ENCODE measurements at places on chromosomes 6 and 20.

DNA sequence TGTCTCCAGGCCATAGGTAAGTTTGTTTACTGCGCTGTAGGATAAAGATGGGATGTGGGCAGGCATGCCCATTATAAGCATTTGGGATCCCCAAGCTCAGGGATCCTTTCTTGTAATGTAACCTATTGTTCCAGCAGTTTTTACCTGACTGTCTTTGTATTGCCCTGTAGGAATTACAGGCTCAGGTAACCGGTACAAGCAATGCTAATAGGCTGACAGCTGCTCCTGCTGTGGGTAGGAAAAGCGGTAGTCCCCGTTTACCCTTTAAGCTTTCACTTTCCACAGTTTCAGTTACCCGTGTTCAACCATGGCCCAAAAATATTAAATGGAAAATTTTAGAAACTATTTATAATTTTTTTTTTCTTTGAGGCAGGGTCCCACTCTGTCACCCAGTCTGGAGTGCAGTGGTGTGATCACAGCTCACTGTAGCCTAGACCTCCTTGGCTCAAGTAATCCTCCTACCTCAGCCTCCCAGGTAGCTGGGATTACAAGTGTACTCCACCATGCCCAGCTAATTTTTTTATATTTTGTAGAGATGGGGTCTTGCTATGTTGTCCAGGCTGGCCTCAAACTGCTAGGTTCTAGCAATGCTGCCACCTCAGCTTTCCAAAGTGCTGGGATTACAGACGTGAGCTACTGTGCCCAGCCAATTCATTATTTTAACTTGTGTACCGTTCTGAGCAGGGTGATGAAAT lies 108.6 kb downstream of the CDYL start:
- DNase-seq: peak; percentile 24

- peak; percentile 31 for DNase-seq
Observed at GRCh38 chr6:153511896-153512496, 380.9 kb upstream of the RGS17 start.

GRCh38 chr6:3305831-3306230 lies 47.1 kb downstream of the PSMG4 start:
- DNase-seq: no peak

DNA sequence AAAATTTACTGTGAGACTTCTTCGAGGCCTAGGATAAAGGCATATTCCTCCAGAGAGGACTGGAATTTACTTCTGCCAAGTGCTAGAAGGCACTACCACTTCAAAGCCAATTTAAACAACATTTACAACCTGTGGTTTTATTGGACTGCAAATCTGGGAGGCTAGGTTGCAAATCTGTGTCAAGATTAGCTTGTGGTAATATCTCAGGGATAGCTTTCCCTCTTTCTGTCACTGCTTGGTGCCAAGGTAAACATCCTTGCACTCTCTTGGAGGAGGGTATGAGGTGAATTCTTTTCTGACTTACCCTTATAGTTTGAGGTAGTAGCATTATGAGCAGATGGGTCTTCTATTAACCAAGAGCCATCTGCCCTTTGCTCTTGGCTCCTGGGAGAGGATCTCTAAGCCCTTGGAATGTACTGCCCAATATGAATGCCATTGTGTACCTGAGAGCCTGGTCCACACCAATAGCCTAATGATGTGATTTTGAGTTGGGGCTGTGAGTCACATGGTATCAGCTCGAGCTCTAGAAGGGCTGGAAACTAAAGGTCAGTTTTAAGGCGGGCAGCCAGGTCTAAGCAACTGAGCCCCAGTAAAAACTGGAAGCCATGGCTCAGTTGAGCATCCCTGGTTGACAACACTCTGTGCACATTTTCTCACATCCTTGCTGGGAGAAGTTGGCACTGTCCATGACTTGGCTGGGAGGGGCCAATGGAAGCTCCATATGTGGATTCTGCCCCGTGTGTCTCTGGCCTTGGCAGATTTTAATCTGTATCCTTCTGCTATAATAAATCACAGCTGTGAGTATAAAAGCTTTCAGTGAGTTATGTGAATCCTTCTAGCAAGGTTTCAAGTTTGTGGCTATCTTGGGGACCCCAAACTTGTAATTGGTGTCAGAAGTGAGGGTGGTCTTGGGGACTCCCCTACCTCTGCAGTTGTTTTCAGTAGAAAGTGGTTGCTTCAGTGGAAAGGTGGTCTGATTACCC lies 188.1 kb downstream of the UBE3D start:
- no peak for DNase-seq
